CD4-positive, alpha-beta T cell treated with Interleukin-15 for 1 hour (primary cell): ENCODE measurements at places on chromosomes 6 and 20.

DNA sequence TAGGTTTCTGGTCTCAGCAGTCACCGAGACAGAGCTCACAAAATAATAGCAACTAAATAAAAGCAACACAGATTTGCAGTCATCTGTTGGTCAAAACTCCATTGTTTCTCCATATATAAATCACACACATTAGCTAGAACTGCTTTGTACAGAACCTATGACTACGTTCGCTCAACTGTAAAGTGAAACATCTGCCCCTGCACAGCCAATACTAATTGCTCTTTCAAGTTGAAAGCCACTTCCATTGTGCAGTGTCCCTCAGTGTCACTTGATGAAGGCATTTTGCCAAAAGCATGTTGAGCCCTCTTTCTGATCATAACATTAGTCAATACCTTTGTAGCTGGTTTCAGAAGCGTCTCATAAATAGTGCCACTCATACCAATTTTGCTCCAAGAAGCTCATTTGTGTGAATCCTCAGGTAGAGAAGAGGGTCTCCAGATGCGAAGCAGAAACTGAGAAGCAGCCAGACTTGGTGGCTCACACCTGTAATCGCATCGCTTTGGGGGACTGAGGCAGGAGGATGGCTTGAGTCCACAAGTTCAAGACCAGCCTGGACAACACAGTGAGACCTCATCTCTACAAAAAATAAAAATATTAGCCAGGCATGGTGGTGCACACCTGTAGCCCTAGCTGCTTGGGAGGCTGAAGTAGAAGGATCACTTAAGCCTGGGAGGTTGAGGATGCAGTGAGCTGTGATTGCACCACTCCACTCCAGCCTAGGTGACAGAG is 68.9 kb downstream of the PERP start:
- no peak for DNase-seq

- DNase-seq, result no peak
Measured at GRCh38 chr20:54534101-54534500, 58.7 kb downstream of the DOK5 start.

GRCh38 chr6:15366003-15366535 is 120.2 kb downstream of the JARID2 start:
- DNase-seq, result no peak

DNA sequence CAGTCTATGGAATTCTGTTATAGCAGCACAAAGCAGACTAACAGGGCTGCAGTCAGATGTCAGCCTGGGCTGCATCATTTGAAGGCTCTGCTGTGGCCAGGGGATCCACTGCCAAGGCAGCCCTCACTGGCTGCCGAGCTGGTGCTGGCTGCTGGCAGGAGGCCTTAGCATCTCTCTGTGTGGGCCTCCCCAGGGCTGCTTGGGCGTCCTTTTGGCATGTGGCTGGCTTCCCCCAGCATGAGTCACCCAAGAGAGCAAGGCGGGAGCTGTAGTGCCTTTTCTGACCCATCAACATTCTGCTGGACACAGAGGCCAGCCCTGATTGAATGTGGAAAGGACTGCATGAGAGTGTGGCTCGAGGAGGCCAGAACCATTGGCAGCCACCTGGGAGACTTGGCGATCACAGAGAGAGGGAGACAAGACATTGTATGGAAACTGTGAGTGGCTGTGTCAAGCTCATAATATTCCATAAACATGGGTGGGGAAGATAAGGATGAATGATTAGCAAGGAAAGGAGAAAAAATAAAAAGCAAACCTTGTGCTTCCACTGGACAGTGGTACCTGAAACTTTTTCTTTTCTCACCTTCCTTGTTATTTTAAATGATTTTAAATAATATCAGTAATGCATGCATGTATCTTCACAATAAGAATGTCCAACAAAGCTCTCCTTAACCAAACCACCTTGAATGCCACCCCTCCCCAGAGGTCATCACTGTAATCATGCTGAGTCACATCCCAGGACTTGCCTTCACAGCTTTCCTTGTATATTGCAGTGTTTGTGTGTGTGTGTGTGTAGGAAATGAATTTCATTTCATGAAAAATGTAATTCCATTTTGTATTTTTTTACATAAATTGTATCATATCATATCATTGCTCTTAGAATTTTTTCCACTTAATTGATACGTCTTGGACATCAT is 55.0 kb upstream of the VSX1 start:
- no peak for DNase-seq

GRCh38 chr20:59412875-59413284 is 112.5 kb downstream of the EDN3 start:
- no peak for DNase-seq

GRCh38 chr20:47993035-47993755 is 207.9 kb upstream of the SULF2 start:
- no peak for DNase-seq
